ENCODE measurements at places on chromosomes 12 and 14. TPM values are rescaled to one million over a fixed set of nuclear protein-coding genes. Genes with fewer than 3 reads are reported as not detected.
A peak's percentile ranks its signal among the peaks of the same experiment; 100 is the strongest.

Gene VWF
- 0.44 TPM for total RNA-seq

Gene SLC6A12
- total RNA-seq, result not detected

Gene ASPG
- total RNA-seq, result not detected

Gene BEGAIN
- total RNA-seq, result 2.3 TPM

Gene IAPP
- not detected for total RNA-seq

DNA sequence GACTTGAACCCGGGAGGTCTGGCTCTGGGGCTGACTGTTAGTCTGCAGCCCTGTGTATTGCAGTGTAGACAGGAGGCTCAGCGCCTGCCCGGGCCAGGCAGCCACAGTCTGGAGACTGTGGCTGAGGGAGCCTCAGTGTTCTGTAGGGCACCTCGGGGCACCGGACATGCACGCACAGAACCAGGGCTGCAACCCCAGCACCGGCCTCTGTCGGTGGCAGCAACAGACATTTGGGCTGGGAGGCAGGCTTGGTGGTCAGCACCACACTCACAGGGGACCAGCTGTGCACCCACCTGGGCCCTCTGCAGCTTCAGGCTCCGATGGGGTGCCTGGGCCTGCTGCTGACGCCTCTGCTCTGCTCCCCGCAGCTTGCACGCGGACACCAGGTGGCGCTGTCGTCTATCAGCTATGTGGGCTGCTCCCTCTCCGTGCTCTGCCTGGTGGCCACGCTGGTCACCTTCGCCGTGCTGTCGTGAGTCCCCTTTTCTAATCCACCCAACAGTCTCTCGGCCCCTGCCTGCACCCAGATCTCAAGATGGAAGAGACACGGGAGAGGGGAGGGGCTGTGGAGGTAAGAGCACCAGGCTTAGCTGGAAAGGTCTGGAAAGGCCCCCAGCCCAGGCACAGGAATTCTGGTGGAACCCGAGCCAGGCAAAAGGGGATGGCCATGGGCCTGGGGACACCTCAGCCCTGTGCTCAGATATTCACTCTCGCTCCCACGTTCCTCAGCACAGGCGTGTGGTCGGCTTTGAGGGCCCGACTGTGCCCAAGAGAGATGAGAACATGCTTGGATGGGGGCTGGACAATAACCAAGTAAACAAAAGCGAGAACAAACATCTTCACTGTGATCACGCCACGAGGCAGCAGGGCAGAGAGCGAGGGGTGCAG lies 151.0 kb downstream of the ADGRD1 start:
- H3K4me1 ChIP-seq, result peaks cover 10% of the 10 kb centered on the region
- DNase-seq, result peak; percentile 87
- H3K4me3 ChIP-seq, result no peak overlapping the region
- H3K27me3 ChIP-seq, result peaks cover 11% of the 10 kb centered on the region
- no peak overlapping the region for H3K27ac ChIP-seq
- no peaks in the 10 kb centered on the region for H3K36me3 ChIP-seq

- peaks cover 12% of the 10 kb centered on the region for H3K4me1 ChIP-seq
- no peak overlapping the region for H3K4me3 ChIP-seq
- H3K27ac ChIP-seq, result no peak overlapping the region
- no peaks in the 10 kb centered on the region for H3K36me3 ChIP-seq
These were observed 75.2 kb upstream of the MAX start for GRCh38 chr14:65177551-65177950.

- H3K4me3 ChIP-seq, result no peak overlapping the region
These were observed 137.7 kb downstream of the SPTSSA start for GRCh38 chr14:34324363-34324795.

DNA sequence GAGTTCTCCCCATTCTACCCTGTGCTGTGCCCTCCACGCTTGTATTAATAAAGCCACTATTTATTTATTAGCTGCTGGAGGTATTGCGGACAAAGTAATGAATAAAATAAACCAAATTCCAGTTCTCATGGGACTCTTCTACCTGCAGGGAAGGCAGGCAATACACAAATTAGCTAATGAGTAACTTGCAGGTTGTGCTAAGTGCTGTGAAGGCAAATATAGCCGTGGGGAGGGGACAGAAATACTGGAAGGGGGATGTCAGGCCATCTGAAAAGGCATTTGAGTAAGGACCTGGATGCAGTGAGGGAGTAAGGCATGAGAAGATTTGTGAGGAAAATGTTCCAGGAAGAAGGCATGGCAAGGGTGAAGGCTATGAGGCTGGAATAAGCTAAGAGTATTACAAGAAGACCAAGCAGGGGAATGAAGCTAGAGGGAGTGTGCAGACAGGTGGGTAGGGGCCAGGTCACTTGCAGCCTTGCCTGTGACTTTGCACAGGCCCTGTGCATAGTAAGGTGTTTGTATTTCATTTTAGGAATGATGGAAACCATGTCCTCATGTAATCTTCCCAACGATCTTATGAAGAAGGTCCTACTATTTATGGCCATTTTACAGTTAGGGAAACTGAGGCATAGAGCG lies 167.5 kb downstream of the PTPN11 start:
- H3K27ac ChIP-seq, result no peak overlapping the region
- H3K4me3 ChIP-seq, result no peak overlapping the region
- H3K27me3 ChIP-seq, result peaks cover 5% of the 10 kb centered on the region
- H3K36me3 ChIP-seq, result no peaks in the 10 kb centered on the region
- no peaks in the 10 kb centered on the region for H3K4me1 ChIP-seq

GRCh38 chr12:2583091-2583497 lies 211.7 kb upstream of the FKBP4 start:
- H3K36me3 ChIP-seq, result no peaks in the 10 kb centered on the region
- H3K4me3 ChIP-seq, result no peak overlapping the region
- peaks cover 2% of the 10 kb centered on the region for H3K4me1 ChIP-seq
- no peak overlapping the region for H3K27ac ChIP-seq

GRCh38 chr12:95351748-95352147 lies 122.2 kb upstream of the METAP2 start:
- no peak overlapping the region for H3K27ac ChIP-seq
- H3K36me3 ChIP-seq, result no peaks in the 10 kb centered on the region
- no peak overlapping the region for H3K4me3 ChIP-seq
- no peak for DNase-seq
- H3K27me3 ChIP-seq, result peaks cover 8% of the 10 kb centered on the region

GRCh38 chr12:32702473-32702872 lies 23.4 kb downstream of the DNM1L start:
- no peak overlapping the region for H3K4me3 ChIP-seq
- no peaks in the 10 kb centered on the region for H3K27me3 ChIP-seq
- no peak overlapping the region for H3K27ac ChIP-seq

DNA sequence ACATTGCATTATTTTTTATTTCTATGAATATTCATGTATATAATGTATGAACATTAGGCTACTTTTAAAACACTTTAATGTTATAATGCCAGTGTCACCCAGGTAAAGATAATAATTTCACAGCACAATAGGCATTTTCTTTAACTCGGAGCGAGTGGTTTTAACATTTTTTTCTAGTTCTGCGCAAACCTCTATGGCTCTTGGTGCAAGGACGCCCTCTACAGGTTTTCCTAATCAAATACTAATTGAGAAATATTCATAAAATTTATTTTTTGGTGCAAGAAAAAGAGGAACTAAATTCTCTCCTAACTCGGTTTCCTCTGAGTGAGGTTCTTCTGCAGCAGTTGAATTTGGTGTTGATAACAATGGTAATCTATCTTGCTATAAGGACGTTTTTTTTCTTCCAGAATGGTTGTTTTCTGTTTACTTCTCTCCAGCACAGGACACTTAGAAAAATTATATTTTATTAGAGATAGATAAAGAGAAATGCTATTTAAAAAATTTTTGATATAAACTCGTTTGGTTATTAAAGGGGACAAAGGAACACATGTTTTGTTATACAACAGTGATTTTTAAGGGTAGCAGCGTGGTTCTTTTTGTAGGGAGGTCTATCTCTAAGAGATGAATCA lies 2.4 kb upstream of the WIF1 start:
- no peaks in the 10 kb centered on the region for H3K36me3 ChIP-seq
- DNase-seq, result no peak
- H3K4me3 ChIP-seq, result no peak overlapping the region
- no peak overlapping the region for H3K27ac ChIP-seq
- H3K4me1 ChIP-seq, result peaks cover 5% of the 10 kb centered on the region
- peaks cover 42% of the 10 kb centered on the region for H3K27me3 ChIP-seq

GRCh38 chr14:68719634-68720384 lies 73.1 kb downstream of the ZFP36L1 start:
- H3K36me3 ChIP-seq, result no peaks in the 10 kb centered on the region
- H3K4me3 ChIP-seq, result peak overlapping the region; percentile 11
- peaks cover 16% of the 10 kb centered on the region for H3K4me1 ChIP-seq
- H3K27ac ChIP-seq, result no peak overlapping the region
- no peak for DNase-seq
- peaks cover 5% of the 10 kb centered on the region for H3K27me3 ChIP-seq

GRCh38 chr12:66661357-66661756 lies 17.5 kb downstream of the GRIP1 start:
- no peak for DNase-seq
- no peaks in the 10 kb centered on the region for H3K36me3 ChIP-seq
- H3K27ac ChIP-seq, result no peak overlapping the region
- H3K27me3 ChIP-seq, result peaks cover 24% of the 10 kb centered on the region
- no peak overlapping the region for H3K4me3 ChIP-seq

DNA sequence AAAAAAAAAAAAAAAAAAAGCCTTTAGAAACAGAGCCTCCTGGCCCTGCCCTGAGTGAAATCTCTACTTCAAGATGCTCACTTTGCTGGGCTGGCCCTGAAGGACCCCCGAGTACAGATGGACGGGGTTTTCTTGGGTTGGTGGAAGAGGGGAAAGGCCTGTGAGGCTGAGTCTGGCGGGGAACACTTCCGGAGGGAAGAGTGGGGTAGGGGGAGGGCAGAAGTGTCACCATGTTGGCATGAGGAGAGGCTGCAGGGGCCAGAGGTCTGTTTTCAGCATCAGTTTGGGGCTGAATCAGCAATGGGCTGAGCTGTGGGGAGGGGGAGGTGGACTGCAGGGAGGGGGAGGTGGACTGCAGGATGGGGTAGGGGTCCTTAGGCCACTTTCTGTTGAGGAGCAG lies 15.3 kb downstream of the RFLNA start:
- no peaks in the 10 kb centered on the region for H3K4me1 ChIP-seq
- no peak for DNase-seq
- no peaks in the 10 kb centered on the region for H3K27me3 ChIP-seq
- no peak overlapping the region for H3K27ac ChIP-seq
- H3K36me3 ChIP-seq, result no peaks in the 10 kb centered on the region

DNA sequence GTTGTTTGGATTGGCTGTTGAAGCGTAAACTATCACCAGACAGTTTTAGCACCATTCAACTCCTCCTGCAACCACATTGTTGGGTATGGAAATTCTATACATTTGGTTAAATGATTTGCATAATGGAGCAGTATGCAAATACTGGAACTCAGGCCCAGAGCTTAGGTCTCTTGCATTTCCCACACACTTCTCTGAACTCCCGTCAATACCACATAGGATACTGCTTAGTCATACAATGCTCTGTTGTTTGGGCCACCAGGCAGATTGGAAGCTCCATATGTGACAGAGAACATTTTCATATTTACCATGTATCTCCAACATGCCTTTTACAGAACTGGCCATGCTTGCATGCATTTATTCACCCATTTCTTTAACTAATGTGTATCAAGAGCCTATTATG lies 78.0 kb downstream of the IFNG start:
- peaks cover 34% of the 10 kb centered on the region for H3K4me1 ChIP-seq
- peaks cover 29% of the 10 kb centered on the region for H3K36me3 ChIP-seq
- H3K4me3 ChIP-seq, result no peak overlapping the region
- H3K27me3 ChIP-seq, result no peaks in the 10 kb centered on the region
- DNase-seq, result no peak
- H3K27ac ChIP-seq, result no peak overlapping the region

DNA sequence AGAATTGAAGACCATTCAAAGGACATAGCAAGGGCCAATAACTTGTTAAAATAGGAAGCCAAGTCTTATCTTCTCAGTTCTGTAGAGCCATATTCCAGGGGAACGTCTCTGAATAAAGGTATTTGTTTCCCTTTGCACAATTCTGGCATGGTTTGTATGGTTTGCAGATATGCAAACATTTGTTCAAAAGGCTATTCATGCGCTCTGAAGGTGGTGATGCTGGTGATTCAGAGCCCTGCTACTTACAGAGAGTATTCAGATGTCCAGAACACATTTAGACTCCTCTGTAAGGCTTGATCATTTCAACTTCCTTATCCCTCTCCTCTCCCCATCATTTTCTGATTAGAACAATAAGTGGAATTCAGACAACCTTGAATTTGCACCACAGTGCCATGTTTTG lies 35.9 kb downstream of the SLC4A8 start:
- H3K4me3 ChIP-seq, result no peak overlapping the region
- H3K27ac ChIP-seq, result no peak overlapping the region
- H3K36me3 ChIP-seq, result peaks cover 22% of the 10 kb centered on the region
- H3K27me3 ChIP-seq, result no peaks in the 10 kb centered on the region
